ENCODE measurements at places on chromosomes 6 and 20.

DNA sequence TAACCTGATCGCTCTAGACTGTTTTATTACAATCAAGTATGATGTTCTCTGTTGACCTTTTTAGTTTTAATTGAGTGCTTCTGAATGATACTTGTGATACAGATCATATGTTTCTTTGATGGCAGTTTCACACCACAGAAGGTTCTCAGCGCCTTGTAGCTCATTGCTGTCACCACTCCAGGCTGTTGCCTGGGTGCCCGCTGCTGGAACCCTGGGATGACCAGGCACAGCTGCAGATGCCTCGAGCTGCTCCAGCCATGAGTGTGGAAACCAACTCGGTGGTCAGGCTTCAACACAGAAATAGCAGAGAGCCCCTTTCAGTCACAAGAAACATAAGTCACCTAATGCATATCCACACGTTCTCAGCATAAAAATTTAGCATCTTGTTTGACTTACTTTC, 112.7 kb downstream of the RPP40 start:
- DNase-seq, result no peak

- no peak for DNase-seq
Measured at GRCh38 chr6:102686461-102686860, 1293.0 kb downstream of the GRIK2 start.

DNA sequence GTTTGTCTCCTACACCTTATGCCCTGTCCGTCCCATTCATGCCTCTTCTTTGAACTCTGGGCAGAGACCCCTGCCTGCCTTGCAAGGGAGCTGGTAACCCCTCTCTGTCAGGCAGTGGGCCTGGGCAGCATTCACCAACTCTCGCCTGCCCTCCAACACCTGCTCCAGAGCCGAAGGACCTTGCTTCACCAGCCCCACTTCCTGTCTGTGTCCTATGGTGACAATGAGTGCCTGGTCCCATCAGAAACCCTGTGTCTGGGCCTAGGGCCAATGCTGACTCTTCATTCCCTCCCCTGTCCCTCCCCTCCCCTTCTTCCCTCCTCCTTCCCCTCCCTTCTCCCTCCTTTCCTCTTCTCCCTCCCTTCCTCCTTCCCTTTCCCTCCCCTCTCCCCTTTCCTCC, 22.8 kb upstream of the PCMTD2 start:
- no peak for DNase-seq

- DNase-seq, result peak; percentile 52
Measured at GRCh38 chr20:39874049-39874893, 814.8 kb downstream of the MAFB start.

Measured in astrocyte of the cerebellum (primary cell).